ENCODE measurements at places on chromosomes 3 and 15.

DNA sequence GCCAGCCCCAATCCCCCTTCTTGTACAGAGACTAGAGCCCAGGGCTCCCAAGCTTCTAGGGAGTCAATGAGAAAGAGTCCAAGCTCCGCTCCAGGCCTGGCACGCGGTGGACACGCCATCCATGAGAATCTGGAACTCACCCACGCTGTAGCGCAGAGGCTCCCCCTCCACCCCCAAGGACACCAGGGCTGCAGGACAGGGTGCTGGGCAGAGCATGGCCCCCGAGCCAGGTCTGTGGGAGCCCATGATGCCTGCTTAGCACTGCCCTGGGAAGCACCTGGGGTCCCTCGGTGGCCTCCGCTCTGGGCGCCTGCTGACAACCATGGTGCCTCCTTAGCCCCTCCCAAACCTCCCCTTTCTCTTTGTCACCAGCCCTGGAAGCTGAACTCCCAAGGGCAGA is 28.5 kb downstream of the ACSBG1 start:
- DNase-seq, result no peak

- no peak for DNase-seq
Measured at GRCh38 chr15:57375827-57376695, at the start of gene CGNL1. Gene CGNL1 (plus strand): TSS chr15:57376505. CDS start chr15:57438000, 61,495 bp downstream.

- DNase-seq, result no peak
Measured at GRCh38 chr15:91862891-91863504, 9.5 kb downstream of the SLCO3A1 start.

DNA sequence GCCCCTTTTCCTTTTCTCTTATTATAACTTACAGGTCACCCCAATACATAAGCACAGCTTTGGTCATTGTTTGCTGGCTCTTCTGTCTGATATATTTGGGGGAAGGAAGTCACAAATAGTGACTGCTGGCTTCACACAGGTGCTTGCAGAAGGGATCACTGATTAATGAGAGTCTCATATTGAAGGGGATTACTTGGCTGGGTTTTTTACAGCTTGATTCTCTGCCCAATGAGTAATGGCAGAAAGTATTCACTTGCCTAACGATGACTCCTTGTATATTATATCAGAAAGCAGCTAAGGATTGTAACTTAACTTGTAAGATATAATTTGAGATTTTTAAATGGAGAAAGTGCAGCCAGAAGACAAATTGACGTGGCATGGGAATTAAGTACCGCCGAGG is 119.3 kb upstream of the PFN2 start:
- no peak for DNase-seq

DNA sequence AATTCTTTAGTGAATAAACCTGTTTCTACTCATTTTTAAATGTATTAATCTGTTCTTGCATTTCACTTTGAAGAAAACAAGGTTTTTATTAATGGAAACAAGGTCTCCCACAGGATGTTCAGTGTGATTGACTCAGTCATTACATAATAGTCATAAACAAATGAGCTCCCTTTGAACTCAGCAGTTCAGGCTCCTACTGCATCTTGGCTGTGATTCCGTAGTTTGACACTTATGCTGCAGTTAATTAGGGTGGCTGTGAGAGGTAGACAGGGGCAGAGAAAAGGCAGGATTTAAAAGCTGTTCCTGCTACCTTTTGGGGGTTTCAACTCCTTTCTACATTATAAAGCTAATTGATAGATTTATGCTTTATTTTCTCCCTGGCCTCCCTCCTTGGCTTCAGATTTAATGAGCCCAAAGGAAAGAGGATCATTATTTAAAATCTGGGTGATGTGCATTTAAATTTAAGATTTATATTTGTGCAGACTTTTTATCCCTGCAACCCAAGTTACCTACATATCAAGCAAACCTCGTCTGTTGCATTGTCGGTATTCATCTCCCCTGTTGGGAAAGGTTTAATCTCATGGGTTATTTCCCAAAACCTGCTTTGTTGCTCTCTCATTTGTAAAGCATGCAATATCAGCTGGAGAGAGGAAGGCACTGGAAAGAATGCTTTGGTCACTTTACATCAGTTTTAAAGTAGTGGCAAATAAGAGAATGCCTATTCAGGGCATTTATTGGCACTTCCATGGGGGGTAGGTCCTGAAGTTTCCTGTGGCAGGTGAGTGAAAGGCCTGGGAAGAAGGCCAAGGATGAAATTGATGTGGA is 345.0 kb upstream of the NR2E3 start:
- DNase-seq, result no peak

DNA sequence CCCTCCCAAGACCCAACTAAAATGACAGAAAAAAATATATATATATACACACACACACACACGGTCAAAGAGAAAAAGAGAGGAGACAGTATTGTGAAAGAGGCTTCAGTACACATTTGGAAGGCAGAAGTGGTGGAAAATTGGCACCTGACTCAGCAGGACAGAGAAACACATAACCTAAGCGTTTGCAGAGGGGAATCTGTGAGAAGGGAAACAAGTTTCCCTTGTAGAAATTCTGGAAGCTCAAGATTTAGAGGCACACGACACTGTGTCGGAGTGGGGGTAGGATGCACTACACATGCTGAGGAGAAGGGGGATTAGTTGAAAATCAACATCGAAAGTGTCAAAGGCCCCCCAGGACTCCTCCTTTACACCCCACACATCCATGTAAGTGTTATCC is 53.1 kb downstream of the PAK2 start:
- DNase-seq, result no peak

- no peak for DNase-seq
Measured at GRCh38 chr15:70486012-70486411, 277.3 kb downstream of the UACA start.

DNA sequence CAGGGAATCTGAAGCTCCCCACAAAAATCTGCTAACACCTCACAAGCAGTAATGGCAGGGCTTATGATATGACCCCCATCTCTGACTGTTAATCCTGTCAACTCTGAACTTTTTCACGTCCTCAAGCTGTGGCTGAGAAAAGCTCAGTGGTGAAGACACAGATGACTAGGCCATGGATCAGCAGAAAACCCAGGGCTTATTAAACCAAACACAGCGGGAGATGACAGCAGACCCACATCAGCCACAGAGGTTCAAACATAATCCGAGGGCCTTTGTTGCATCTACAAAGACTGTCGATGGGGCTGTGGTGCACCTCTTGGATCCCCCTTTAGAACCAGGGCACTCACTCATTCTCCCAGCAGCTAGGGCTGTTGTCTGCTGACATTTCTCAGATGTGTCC is 50.4 kb downstream of the GLB1 start:
- DNase-seq, result no peak

DNA sequence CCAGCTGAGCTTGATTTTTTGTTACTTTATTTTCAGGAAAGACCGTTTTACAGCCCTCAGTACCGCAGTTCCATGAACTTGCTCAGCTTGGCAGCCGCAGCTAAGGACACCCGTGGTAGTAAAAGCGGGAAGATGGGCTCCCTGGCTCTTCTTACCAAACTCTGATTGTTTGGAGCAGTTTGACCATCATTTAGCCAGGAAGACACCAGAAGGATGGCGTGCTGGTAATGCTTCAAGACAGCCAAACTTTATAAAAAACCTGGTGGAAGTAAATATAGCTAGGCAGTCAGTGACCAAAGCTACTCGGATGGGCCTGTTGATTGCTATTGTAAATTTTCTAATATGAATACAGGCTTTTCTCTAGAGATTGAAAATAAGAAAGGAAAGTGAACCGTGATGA is 28.9 kb downstream of the POLR2M start:
- DNase-seq, result no peak

DNA sequence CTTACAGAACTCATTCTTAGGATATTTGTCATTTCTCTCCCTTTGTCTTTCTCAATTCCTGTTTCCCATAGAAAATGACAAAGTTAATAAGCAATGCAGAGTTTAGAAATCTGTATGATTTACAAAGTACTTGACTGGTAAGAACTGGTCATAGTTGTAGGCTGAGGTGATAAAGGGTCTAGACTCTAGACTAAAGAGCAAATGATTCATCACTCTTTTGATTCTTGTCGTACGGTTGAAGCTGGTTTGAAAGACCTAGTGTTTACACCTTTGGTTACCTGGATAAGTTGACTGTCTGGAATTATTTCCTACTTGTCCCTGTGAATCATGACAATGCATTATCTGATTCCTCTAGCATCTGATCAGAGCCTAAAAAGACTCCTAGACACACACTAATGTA is 58.9 kb upstream of the TP63 start:
- no peak for DNase-seq

GRCh38 chr3:186665625-186666188 is at the start of gene HRG:
Gene HRG (plus strand): TSS chr3:186666014. CDS start chr3:186666032, 18 bp downstream.
- DNase-seq, result no peak

DNA sequence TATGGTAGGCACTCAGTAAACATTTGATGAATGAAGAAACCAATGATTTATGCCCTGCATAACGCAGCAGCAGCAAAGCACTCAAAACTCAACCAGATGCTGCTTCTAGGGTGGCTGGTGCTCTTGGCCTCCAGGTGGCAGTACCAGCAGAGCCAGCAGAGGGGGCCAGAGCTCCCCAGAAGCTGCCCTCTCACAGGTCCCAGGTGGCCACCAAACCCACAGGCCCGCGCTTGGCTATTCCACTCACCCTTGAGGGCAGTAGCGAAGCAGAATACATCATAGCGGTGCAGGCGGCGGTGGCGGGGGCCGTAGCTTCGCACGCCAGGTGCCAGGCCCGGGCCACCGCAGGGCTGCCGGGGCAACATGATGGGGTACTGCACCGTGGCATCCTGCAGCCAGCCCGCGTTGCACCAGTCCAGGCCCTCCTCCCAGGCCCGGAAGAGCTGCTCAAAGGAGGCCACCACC is 16.6 kb downstream of the HAPLN3 start:
- DNase-seq, result peak; percentile 26

DNA sequence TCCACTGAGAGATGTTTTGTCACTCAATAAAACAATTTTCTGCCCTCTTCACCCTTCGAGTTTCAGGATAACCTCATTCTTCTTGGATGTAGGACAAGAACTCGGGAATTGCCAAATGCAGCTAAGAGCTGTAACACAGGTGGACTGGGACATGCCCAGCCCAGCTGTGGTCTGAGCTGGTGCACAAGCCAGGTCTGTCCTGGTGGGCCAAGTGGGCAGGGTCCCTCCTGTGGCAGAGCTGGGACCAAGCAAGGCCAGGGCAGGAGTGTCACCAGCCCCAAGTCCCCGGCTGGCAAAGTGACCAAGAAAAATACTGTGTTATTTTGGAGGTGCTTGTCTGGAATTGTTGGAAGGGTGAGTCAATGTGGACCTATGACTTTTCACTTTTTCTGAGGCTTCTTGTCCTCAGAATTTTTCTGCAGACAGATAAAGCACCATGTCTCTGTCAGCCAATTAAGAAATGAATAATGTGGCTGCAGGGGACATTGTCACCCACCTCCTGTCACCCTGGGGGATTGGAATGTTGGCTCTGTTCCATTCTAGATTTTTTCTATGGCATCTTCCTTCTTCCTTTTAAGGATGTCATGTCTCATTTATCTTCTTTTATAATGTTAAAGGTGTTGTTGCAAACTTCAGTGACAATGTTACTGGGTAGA is 645.2 kb upstream of the EPHA6 start:
- no peak for DNase-seq

DNA sequence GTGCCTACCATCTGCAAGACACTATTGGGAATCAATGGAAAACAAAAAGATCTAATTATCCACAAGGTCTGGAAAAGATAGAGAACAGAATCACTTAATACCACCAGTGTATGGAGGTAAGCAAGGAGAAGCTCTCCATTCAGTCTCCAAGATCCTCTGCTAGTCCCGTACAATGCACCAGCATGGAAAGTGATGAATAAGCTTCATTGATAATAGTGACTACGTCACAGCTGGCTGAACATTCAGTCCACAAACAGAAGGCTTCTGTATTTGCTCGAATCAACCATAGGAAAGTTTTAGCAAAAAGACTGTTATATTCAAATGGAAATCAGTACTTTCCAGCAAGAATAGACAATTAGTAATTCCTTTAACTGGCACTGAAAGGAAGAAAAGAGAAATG is 42.9 kb downstream of the IGSF11 start:
- DNase-seq, result no peak

- no peak for DNase-seq
Measured at GRCh38 chr3:177726807-177727206, 529.5 kb upstream of the TBL1XR1 start.

- no peak for DNase-seq
Measured at GRCh38 chr3:101838691-101839090, 10.6 kb upstream of the NFKBIZ start.

DNA sequence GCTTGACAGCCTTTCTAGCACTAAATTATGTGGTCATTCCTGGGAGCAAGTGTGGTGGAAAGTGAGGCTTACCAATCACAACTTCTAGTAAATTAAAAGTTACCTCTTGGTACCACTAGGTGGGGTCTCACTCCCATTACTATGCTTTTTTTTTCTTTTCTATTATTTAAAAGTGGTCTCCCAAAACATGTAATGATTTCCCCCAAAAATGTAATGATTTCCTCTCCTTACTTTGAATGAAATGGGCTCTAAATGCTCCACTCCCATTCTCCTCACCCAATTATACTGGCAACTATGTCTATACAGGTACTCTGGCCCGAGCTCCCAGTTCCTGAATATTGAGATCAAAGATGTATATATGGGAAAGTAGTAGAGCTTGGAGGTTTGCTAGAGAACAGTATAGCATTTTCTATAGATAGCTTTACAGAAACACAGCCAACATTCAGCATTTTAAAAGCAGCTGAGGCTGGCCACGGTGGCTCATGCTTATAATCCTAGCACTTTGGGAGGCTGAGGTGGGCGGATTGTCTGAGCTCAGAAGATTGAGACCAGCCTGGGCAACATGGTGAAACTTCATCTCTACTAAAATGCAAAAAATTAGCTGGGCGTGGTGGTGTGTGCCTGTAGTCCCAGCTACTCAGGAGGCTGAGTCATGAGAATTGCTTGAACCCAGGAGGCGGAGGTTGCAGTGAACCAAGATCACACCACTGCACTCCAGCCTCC is 70.9 kb downstream of the DCUN1D1 start:
- peak; percentile 15 for DNase-seq
